ENCODE measurements at places on chromosomes 3 and 15. TPM values are rescaled to one million over a fixed set of nuclear protein-coding genes. Genes with fewer than 3 reads are reported as not detected.

The TTC21A gene
- polyA plus RNA-seq: 4.3 TPM

The GPR27 gene
- polyA plus RNA-seq: 3.0 TPM

GRCh38 chr3:136562026-136562425 lies 190.2 kb downstream of the STAG1 start:
- DNase-seq: no peak

GRCh38 chr15:62684123-62684808 lies 358.3 kb upstream of the TPM1 start:
- peak; percentile 29 for DNase-seq

DNA sequence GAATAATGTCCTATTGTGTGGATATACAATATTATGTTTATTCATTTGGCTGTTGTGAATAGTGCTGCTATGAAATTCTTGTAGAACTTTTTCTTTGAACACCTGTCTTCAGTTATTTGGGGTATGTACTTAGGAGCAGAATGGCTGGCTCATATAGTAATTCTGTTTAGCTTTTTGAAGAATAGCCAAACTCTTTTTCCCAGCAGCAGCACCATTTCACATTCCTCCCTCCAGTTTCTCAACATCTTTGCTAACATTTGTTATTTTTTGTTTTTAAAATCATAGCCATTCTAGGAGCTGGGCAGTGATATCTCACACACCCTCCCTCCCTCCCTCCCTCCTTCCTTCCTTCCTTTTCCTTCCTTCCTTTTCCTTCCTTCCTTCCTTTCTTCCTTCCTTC lies 39.7 kb downstream of the LSM3 start:
- DNase-seq: no peak

- DNase-seq: no peak
Measured at GRCh38 chr15:89397653-89398023, 63.0 kb upstream of the POLG start.
